ENCODE measurements at places on chromosomes 4 and X.

DNA sequence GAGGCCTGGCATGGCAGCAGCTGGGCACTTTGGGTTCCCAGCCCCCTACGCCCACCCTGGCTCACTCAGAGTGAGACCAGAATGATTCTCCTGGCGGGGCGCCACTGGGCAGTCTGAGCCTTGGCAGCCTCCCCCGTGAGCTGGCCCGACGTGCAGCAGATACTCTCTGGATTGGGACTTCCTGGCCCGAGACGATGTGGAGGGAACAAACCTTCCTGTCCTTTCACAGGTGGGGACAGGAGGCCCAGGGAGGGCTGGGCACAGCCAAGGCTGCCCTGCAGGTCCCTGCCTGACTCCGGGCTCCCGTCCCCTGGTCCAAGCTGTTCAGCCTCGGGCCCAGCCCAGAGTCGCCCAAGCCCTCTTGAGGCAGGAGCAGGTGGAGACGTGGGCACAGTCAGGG is 17.9 kb upstream of the ADD1 start:
- DNase-seq = no peak

DNA sequence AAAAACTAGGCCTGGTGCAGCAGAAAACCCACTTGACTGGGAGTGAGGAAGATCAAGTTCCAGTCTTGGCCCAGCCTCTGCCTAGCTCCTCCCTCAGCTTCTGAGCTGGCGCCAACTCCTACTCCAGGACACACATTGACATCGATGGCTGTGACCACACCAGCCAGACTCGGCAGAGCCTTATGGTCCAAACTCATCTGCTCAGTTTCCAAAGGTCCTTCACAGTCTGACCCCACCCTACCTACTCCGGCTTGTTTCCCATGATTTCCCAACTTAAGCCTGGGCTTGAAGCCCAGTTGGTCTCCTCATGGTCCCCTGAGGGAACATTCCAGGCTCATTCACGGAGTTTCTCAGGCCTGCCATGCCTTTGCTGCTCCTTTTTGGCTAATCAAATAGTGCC is 10.1 kb downstream of the ELF4 start:
- DNase-seq = no peak

GRCh38 chrX:86133761-86134160 is 14.5 kb upstream of the DACH2 start:
- DNase-seq = no peak

GRCh38 chrX:52979993-52980392 is 21.7 kb upstream of the FAM156A start:
- DNase-seq = no peak

- DNase-seq = no peak
Observed at GRCh38 chr4:176001151-176002006, 64.3 kb upstream of the WDR17 start.

DNA sequence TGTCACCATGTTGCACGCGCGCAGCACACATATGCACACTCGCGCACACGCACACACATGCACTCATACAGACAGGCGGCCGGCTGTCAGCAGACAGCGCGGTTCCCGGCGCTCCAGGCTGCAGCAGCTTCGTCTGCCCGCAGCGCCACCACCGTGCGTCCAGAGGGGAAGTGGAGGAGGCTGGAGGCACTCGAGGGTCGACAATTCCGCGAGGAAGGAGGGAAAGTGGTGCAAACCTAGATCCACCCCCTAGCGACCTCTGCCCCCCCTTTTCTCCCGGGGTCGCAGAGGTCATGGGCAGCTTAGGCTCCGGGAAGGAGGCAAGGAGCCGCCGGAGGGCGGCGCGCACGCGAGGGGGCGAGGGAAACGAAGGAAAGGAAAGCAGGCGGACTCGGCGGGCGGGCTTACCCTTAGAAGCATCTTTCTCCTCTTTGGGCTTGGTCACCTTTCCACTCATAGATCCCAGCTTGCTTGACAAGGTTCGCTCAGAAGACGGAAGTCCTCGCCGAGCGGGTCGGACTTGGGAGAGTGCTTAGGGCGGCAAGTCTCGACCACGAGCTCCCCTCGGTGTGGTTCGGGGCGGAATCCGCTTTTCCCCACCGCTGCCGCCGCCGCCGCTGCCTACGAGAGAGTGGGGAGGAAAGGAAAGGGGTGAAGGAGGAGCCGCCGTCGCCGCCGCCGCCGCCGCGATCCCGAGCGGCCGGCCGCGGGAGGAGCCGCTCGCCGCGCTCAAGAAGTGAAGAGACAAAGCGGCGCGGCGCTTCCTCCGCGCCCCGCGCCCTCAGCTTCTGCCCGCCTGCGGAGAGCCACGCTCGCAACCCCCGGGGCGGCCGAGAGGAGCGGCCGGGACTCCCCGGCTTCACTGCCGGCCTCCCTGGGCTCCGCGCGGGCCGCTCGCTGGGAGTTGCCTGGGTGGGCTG is 326.6 kb upstream of the F9 start:
- no peak for DNase-seq

DNA sequence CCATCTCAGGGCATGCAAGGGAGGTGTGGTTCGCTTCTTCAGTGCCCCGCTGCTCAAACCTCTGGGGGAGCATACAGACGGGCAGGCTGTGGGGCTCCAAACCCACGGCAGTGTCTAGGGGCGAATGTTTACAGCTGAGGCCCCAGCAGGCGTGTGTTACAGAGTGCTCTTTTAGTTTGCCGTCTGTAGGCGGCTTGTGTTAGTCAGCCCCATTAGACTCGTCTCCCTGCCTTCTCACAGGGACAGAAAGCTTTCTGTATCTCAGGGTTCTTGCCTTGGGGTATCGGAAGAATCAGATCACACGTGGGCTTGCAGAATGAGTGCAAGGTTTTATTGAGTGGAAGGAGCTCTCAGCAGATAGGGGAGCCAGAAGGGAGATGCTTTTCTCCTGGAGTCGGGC is 10.6 kb downstream of the RS1 start:
- DNase-seq = no peak

GRCh38 chr4:109977854-109978501 is 65.3 kb downstream of the EGF start:
- DNase-seq = no peak

DNA sequence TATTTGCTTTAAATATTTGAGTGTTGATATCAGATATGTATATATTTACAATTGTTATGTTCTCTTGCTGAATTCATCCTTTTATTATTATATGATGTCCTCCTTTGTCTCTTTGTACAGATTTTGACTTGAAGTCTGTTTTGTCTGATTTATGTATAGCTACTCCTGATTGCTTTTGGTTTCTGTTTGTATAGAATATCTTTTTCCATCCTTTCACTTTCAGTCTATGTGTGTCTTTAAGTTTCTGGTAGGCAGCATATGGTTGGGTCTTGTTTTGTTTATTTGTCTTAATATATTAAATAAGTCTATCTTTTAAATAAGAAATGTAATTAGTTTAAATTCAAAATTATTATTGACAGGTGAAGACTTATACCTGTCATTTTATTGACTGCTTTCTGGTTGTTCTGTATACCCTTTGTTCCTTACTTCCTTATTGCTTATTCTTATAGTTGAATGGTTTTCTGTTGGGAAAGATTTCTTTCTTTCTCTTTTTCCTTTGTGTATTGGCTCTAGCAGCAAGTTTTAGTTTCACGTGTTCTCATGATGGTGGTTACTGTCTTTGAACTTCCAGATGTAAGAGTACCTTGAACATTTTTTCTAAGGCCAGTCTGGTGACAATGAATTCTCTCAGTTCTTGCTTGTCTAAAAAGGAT is 31.1 kb downstream of the RAB28 start:
- DNase-seq = no peak

- DNase-seq = no peak
Observed at GRCh38 chr4:98098764-98099163, 44.5 kb downstream of the STPG2 start.

- no peak for DNase-seq
Observed at GRCh38 chrX:49977319-49978090, 55.1 kb downstream of the CLCN5 start.

DNA sequence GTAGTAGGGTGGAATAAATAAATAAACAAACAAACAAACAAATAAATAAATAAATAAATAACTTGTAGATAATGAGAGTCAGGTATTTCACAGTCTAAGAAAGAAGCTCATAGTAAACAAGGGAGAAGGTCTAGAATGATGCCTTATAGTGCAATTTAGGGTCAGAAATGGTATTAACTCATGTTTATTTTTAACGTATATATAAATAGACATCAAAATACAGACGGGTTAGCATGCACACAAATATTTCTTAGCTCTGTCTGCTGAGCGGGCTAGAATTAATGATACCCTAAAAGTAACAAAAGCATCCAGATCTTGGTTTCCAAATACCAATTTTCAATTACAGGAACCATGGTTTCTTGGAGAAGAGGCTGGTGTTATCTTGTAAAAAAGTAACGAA is 16.6 kb downstream of the PFKFB1 start:
- DNase-seq = no peak

DNA sequence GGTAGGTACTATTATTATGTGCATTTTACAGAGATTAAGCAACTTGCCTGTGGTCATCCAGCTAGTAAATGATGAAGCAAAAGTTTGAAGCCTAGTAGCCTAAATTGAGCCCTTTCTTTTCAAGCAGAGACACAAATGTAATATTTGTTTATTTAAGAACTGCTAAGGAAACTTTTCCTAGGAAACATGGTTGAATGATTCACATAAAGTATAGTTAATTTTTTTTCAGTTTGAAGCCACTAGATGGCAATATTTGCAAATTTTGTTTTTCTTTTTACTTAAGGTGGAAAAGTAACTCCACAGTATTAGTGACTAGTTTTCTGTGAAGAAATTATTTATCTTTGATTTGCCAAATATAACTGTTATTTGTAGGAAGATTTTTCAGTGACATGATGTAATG is 52.8 kb upstream of the ANKRD17 start:
- peak; percentile 3 for DNase-seq

- DNase-seq = no peak
Observed at GRCh38 chr4:153934688-153935017, 145.8 kb upstream of the SFRP2 start.

DNA sequence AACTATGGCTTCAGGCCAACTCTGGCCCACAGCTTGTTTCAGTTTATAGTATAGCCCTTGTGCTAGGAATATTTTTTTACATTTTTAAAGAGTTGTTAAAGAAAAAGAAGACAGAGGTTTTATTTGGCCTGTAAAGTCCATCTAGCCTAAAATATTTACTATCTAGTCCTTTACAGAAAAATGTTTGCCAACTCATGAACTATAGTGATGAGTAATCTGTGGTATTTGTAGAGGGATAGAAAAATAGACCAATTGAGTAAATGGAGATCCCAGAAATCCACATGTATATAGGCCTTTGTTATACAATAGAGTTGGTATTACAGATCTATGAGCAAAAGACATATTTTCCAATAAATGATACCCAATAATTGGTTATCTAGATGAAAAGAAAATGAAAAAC is 288.7 kb downstream of the PRDM5 start:
- DNase-seq = no peak

- no peak for DNase-seq
Observed at GRCh38 chr4:15884666-15885065, 53.9 kb downstream of the FGFBP1 start.

DNA sequence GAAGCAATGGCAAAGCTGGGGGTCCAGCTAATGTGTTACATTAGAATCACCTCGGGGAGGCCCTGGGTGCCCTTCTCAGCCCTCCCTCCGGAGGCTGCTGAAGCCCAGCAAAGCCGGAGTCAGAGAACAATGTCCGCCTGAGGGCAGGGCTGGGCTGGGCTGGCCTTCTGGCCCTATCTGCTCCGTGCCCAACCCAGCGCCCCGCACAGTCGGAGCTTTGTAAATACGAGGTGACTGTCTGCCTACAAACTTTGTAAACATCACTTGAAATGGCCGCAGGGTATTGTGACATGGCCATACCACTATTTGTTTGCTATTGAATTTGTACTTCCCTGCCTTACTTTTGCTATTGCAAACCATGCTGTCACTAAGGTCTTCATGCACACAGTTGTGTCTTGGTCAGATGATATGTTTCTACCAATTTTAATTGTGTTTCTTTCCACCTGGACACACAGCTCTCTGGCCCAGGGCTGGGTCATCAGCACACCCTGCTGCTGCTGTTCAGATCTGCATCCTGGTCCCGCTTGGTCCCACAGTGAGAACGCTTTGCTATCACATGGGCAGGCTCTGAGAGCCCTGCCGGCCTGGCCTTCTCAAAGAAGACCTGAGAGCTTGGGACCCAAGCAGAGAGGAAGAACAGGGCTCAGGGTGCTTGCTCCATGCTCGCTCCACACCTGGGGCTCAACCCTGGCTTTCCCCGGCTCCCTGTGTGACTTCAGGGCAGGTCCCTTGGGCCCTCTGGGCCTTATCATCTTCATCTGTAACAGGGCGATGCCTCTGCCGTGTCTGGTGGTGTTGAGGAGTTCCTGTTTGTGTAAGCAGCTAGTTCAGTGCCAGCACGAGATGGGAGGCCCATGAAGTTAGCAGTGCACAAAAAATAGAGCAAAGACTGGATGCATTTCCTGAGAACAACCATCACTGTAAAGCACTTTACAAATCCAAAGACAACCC is 2.3 kb downstream of the S100P start:
- peak; percentile 19 for DNase-seq

DNA sequence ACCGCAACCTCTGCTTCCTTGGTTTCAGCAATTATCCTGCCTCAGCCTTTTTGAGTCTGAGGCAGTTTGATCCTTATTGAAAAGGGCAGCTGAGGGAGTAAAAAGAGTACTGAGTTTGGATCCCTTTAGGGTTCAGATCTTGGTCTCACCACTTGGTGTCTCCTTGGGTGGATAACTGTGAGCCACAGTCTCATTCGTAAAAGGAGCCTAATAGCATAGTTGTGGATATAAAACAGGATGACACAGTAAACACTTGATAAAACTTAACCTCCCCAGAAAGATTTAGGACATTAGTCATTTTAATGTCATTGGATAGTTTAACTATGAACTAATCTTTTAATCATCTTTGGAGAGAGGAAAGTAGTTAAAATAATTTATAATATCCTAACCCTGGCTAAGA is 173.0 kb downstream of the ANK2 start:
- no peak for DNase-seq

- DNase-seq = no peak
Observed at GRCh38 chr4:37244583-37245390, at the start of gene NWD2. TSS of gene NWD2 (plus strand) at chr4:37244743. CDS start at chr4:37245068, 325 bp downstream.

GRCh38 chr4:39998659-39999345 is 21.1 kb upstream of the PDS5A start:
- no peak for DNase-seq

GRCh38 chr4:182065255-182065654 is 177.9 kb upstream of the TENM3 start:
- no peak for DNase-seq

DNA sequence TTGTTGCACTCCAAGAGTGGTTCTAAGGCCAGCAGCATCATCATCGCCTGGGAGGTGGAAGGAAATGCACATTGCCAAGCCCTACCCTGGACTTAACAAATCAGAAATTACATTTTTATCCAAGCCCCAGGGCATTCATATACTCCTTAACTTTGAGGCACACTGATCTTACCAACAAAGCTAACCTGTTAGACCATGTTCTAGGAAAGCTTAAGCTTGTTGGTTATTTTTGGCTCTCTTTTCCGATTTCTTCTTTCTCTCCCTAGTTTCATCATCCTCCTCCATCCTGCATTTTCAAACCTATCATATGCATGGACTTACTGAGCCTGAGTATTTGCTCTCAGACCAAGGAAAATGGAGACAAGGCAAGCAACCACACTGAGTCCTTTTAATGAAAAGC is 133.4 kb downstream of the OPHN1 start:
- no peak for DNase-seq

Data from NCI-H774 (cell line).